ENCODE measurements at places on chromosomes 11 and 22.
A peak's percentile ranks its signal among the peaks of the same experiment; 100 is the strongest.

GRCh38 chr22:48259991-48260670, 1497.7 kb downstream of the TBC1D22A start:
- DNase-seq = no peak

DNA sequence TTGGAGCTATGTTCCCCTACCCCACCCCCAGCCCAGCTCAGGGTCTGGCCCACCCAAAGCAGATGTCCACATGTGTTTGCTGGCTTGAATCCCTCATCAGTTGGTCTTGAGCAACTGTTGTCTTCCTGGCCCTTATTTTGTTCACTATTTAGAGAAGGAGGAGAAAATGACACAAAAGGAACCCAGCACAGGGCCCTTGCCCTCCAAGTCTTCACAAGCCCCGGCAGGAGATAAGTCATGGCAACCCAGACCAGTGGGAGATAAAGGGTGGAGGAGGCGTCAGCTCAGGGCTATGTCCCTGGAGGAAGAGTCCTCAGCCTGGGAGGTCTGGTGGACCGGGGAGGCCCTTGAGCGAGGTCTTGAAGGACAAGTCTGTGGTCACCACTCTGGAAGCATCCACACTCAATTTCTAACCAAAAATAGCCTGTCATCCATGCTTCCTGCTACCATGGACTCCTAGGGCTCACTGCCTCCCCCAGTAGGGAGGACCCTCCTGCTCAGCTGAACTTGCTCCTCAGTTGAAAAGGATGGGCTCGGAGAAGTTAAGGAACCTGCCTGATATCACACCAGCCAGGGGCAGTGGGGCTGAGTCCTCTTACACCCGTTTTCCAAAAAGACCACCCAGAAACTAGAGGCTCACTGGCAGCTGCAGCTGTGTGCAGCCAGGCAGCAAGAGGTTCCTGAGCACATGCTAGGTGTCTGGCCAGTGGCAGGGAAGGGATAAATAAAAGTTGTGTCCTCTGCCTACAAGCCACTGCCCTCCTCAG, 1.8 kb upstream of the RAB3IL1 start:
- no peak for DNase-seq

DNA sequence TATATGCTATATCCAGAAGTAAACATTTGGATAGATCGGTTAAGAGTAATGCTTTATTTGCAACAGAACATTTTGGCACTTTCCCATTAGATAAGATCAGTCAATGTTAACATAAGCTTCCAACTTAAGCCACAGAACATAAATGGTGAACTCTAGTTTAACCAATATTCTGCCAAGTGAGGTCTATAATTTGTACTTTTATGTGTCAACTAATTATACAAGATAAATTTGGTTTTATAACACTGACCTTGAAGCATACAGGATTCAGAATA, 23.5 kb upstream of the BLID start:
- no peak for DNase-seq

- DNase-seq = peak; percentile 37
Measured at GRCh38 chr11:131688048-131688693, 317.8 kb downstream of the NTM start.

- peak; percentile 42 for DNase-seq
Measured at GRCh38 chr11:129854232-129854805, 38.7 kb downstream of the TMEM45B start.
